Body of pancreas (tissue), 4 donors: ENCODE measurements at places on chromosomes 2 and 18.

DNA sequence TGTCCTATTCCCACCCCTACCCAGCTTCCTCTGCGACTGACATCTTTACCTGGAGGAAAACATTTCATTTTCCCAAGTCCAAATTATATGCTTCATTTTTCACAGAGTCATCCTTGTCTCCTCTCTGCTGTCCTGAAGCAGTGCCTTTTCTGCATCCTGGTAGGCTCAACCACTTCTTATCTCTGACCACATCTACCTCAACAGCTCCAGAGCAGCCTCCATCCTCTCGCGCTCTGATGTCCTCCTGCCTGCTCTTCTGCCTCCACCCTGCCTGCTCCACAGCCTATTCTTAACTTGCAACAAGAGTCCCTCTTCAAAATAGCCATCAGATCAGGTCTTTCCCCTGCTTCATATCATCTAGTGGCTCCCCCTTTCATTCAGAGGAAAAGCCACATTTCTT is 457.1 kb downstream of the PARD3B start:
- no peaks in the 10 kb centered on the region for H3K36me3 ChIP-seq
- H3K27me3 ChIP-seq, result no peaks in the 10 kb centered on the region
- H3K4me1 ChIP-seq, result no peaks in the 10 kb centered on the region
- no peak overlapping the region for H3K4me3 ChIP-seq
- no peak for DNase-seq

DNA sequence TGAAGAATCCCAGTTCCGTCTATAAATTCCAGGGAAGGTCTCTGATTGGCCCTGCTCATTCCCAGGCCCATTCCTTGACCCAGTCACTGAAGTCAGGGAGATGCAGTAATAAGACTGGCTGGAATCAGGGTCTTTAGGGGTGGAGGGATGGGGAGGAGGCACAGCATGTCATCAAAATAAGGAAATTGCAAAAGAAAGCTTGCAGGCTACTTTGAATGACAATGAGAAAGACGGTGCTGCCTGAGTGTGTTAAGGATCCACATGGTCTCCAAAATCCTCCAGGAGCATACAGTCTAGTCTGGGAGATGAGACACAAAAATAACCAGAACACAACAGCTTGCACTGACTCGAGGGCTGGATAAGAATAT is 2.0 kb upstream of the DES start:
- no peaks in the 10 kb centered on the region for H3K27me3 ChIP-seq
- peaks cover 10% of the 10 kb centered on the region for H3K4me1 ChIP-seq
- H3K27ac ChIP-seq, result no peak overlapping the region
- DNase-seq, result no peak

DNA sequence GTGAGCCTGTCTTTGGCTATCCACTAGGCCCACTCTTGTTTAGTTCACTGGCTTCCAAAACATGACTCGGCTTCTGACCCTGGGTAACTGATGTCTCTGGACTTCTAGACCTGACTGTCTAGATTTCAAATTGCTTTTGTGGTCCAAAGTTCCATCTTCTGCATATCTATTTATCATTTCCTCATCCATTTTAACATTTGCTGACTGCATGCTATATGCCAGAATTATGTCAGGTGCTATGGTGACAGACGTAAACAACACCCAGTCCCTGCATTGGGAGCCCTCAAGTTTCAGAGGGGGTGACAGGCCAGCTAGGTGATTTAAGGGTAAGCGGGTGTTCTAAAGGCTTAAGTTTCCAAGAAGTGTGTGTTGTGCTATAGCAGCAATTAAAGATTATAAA is 140.9 kb downstream of the PIEZO2 start:
- no peaks in the 10 kb centered on the region for H3K36me3 ChIP-seq
- no peak for DNase-seq
- H3K27me3 ChIP-seq, result no peaks in the 10 kb centered on the region
- no peak overlapping the region for H3K4me3 ChIP-seq

GRCh38 chr2:202178346-202178958 is 59.9 kb downstream of the SUMO1 start:
- no peaks in the 10 kb centered on the region for H3K27me3 ChIP-seq
- H3K4me1 ChIP-seq, result no peaks in the 10 kb centered on the region
- H3K4me3 ChIP-seq, result no peak overlapping the region
- peak; percentile 61 for DNase-seq
- H3K36me3 ChIP-seq, result no peaks in the 10 kb centered on the region
